NCI-H1417 treated with DMSO at 0.1 percent for 48 hours (cell line): ENCODE measurements at places on chromosomes 6 and 20.
A peak's percentile ranks its signal among the peaks of the same experiment; 100 is the strongest.

- no peak for DNase-seq
Observed at GRCh38 chr6:38773338-38773737, 58.2 kb downstream of the DNAH8 start.

- DNase-seq = no peak
Observed at GRCh38 chr20:63966944-63967322, 2.8 kb downstream of the ZNF512B start.

GRCh38 chr6:112214739-112215269, 39.6 kb downstream of the LAMA4 start:
- DNase-seq = no peak

GRCh38 chr20:35277531-35278395, at the start of gene MMP24OS:
TSS of gene MMP24OS (minus strand) at chr20:35278122. CDS start at chr20:35277929, 193 bp downstream.
- DNase-seq = peak; percentile 78

GRCh38 chr20:41094353-41095055, 42.8 kb upstream of the PLCG1 start:
- DNase-seq = no peak

- DNase-seq = no peak
Observed at GRCh38 chr20:4766631-4767030, 44.9 kb downstream of the PRND start.

- no peak for DNase-seq
Observed at GRCh38 chr6:133170602-133171001, 70.6 kb upstream of the EYA4 start.

GRCh38 chr20:35918021-35918420, 36.3 kb downstream of the SCAND1 start:
- no peak for DNase-seq

GRCh38 chr20:41412324-41413120, 45.9 kb upstream of the EMILIN3 start:
- no peak for DNase-seq

GRCh38 chr6:136586295-136586694, 36.1 kb upstream of the MAP7 start:
- DNase-seq = no peak

- DNase-seq = no peak
Observed at GRCh38 chr6:68649669-68650068, 14.6 kb downstream of the ADGRB3 start.

DNA sequence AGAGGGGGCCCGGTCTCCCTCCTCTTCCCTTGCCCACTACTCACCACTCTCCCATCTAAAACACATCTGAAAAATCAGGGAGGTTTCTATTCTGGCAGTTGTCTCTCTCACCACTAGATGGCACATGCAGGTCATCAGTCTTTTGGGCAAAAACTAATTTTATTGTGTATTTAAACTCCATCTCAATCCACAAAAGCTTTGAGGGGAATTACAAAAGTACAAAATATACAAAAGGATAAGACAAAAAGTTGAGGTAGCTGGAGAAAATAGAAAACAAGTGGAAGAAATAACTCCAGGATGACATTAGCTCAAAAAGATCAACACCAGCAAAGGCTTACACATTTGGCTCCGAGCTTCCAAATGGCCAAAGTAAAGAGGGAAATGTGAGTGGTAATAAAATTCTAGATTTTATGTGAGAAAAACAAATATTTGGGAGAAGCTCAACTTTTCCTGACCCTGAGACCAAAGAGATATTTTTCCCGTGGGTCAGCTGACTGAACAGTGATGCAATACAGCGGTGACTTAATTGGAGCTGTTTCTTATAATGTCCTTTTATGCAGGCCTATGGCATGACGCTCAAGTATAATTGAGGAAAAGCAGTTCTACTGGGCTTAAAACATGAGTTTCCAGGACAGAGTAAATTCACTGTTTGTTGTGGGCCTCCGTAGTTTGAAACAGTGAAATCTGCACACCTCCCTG, 79.8 kb upstream of the CHD6 start:
- peak; percentile 76 for DNase-seq

DNA sequence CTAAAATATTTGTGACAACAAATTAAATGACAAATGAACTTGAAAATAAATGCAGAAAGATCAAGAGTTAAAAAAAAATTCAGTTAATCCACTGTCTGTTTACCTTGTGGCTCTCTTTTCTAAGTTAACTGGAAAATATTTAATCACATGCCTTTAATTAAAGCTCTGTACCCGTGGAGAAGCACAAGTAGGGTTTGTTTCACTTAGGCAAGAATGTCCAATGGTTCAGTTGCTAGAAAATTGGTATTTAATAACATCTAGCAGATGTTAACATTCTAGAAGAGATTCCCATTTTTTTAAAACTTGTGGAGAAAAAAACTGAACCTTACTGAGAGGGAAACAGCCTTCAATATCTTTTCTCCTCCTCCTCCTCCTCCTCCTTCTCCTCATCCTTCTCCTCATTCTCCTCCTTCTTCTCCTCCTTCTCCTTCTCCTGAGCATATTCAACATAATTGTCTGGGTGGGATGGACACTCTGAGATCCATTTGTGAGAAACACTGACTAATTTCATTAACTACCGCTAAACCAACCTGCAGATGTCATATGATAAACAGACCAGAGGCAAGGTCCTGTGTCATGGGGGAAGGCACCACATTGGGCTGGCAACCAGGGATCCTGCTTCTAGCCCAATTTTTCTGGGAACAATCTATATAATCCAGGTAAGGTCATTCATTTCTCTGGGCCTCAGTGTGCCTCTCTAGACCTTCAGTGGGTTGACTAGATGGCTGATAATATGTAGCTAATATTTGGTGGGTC, 44.1 kb upstream of the AKIRIN2 start:
- no peak for DNase-seq

- no peak for DNase-seq
Observed at GRCh38 chr6:22206106-22206505, 90.7 kb downstream of the PRL start.

- DNase-seq = no peak
Observed at GRCh38 chr6:128230267-128230989, 290.0 kb downstream of the PTPRK start.

DNA sequence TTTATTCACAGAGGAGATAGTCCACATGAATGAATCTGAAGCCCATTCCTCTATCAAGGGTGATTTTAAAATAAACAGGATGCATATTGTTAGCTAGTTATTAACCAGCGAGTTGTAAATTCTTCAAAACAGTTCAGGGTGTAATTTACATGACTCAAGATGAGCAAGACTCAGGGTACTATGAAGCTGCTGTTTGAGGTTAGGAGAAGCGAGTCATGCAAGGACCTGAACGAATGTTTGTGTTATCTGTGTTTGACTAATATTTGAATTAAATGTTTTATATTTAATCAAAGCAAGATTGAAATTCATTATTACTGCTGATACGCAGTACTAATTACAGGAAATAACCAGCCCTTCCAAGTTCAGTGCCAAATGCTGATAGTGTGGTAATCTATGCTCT, 191.1 kb downstream of the SAMD5 start:
- no peak for DNase-seq

GRCh38 chr6:158642097-158642601, 2.4 kb downstream of the DYNLT1 start:
- DNase-seq = no peak

- no peak for DNase-seq
Observed at GRCh38 chr6:135145063-135145800, 35.9 kb upstream of the MYB start.

DNA sequence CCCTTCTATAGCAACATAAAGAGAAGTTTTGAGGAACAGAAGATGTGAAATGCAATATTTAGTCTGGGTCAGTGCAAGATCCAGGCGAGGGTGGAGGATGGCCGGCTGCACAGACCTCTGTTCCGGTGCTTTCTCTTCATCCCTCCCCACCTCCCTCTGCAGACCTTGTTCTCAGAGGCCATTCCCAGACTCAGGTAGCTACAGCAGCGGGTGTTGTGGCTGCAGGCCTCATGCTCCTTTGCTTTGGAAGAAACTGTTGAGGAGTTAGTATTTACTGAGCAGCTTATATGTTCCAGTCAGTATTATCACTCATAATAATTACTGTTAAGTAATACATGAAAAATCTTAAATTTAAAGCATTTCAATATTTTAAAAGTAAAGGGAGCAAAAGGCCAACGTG, 1.7 kb downstream of the BTN3A3 start:
- no peak for DNase-seq

- no peak for DNase-seq
Observed at GRCh38 chr6:127520066-127520465, 931 bp upstream of the MTCL3 start.

GRCh38 chr20:17295151-17295726, 68.4 kb downstream of the PCSK2 start:
- DNase-seq = no peak

DNA sequence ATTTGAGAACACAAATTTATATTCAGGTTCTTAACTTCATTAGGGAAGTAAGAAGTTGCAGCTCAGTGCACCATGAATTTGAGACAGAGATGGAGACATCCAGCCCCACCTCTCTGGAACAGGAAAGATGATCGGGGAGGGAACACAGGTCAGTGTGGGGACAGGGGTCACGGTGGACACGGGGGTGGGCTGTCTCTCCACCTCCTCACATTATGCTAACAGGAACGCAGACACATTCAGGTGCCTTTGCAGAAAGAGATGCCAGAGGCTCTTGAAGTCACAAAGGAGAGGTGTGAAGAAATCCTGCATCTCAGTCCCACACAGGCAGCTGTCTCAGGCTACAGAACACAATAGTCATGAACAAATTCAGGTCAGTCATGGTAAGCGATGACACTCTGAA, 3.1 kb downstream of the HLA-C start:
- no peak for DNase-seq
